ENCODE measurements at places on chromosomes 7 and 10.

DNA sequence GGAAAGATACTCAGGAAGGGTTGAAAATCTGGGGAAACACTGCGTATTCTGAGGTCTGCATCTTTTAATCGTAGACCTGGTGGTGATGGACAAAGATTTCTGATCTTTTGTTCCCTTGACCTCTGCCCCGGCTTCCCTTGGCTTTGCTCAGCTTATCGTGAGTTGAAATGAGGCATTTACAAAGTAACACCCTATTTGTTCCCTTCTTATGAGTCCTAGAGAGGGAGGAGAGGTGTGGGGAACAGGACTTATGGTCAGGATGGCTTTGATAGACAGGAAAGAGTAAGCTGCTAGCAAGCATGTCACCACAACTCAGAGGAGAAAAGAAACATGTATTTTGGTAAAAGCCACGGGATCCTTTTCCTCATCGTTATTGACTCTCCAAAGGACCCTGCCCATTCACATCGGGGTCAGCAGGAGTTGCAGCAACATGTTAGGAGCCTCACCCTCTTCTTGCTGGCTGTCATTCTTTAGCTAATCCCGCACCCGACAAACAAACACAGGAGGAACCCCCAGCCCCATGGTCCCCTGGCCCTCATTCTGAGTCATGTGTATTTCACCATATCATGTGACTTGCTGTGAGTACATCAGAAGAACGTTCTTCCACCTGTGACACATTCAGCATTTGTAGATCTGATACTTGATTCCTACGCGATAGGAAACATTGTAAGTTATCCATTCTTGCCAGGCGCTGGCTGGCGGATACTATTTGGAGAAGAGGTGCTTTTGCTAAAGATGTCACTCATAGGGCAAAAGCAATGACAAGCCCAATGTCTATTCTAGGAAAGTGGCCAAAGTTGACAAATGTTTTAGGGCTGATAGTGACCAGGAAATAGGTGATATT is 170.1 kb downstream of the RTKN2 start:
- DNase-seq, result no peak

DNA sequence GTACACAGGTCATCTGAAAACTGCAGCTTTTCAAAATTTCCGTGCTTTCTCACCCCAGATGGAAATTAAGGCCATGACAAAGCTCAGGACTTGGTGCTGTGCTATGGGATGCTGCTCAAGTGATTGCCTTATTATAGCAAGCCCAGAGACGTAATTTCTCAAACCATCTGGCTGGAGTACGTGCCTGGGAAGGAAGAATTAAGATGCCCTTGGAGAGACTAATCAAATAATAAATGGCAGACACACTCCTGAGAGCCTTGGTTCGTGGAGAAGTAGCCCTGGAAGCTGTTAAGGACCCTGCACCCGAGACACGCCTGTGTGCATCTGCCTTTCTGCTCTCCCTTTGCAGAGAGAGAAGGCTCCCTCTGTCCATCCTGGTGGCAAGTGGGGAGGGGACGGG is 38.3 kb upstream of the PRLHR start:
- no peak for DNase-seq

GRCh38 chr7:108136191-108136688 is 6.1 kb upstream of the LAMB4 start:
- no peak for DNase-seq

DNA sequence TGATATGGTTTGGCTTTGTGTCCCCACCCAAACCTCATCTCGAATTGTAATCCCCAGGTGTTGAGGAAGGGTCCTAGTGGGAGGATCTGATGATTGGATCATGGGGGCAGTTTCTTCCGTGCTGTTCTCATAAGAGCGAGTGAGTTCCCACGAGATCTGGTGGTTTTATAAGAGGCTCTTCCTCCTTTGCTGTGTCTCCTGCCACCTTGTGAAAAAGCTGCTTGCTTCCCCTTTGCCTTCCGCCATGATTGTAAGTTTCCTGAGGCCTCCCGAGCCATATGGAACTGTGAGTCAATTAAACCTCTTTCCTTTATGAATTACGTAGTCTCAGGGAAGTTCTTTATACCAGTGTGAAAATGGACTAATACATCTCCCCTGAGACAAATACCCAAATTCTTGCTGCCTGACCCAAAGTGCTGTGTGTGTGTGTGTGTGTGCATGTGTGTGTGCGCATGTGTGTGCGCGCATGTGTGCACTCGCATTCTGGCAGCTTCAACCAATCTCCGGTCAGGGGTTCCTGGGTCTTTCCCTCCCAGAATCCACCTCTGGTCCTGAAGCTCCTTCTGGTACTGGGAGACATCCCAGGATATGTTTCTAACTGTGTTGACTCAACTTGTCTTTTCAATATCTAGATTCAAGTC is 98.1 kb upstream of the LRRC4 start:
- DNase-seq, result no peak

- DNase-seq, result no peak
These were observed 680.2 kb upstream of the GHITM start for GRCh38 chr10:83459124-83459523.

DNA sequence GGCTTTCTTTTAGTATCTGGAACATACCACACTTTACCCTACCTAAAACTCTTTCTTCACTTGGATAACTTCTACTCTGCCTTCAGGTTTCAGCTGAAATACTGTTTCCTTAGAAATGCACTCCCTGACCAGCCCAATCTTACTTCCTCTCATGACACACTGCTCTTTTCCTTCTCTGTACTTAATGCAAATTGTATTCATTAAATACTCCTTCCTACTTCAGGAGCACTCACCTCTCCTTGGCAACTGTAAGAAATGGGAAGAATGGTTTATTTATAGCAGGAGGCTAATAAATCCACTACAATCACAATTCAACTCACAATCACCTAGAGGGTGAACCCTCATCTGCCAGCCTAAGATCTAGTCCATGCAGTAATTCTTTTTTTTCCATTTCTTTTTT is 15.2 kb downstream of the ZCWPW1 start:
- DNase-seq, result no peak

DNA sequence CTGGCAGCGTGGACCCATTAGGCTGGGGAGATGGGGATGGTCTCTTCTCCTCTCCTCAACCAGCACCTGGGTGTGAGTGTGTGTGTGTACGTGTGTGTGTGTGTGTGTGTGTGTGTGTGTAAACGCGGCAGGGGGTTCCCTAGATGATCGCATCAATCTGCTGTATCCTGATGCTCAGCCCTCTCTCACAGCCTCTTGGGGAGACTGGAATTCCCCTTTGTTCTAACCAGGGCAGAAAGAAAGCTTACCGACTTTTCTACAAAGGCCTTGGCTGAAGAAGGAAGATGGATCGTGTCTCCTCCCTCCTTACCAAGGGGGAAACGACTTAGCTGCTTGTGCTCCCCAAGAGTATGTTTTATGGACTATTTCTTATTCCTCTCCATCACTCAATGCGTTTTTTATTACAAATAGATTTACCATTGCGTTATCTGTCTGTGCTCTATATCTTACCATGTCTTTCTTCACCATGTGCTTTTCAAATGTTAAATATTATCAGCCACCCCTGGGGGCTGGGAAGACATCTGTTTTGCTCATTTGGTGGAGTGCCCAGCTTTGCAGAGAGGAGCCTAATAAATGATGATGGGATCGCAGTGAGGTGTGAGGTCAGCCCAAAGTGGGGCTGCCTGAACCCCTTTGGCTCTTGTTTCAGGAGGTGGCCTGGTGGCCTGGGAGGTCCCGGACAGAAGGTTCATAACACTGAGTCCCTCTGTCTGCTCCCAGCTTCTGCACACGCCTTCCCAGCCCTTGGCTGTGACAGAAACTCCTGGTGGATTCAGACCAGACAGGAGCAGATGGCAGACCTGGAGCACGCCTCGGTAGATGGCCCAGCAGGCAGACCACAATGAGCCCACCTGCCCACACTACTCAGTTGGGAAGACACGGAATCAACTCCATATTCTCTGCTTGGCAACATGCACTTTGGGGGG is 262.0 kb downstream of the PRPF18 start:
- DNase-seq, result no peak

DNA sequence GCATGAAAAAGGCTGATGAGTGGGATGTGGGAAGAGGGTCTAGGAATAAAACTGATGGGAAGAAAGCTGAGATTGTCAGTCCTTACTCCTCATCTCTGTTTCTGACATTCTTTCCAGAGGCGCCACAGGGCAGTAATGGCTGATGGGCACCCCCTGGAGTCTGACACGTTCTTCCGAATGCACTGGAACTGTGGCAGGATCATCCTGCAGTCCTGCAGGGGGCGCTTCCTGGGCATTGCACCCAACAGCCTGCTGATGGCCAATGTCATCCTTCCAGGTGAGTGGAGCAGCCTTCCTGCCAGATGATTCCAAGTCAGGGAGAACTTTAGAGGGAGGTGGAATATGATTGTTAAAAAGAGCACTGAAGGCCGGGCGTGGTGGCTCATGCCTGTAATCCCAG is 4.8 kb downstream of the FSCN3 start:
- no peak for DNase-seq

GRCh38 chr7:21261627-21262594 is 166.0 kb upstream of the SP4 start:
- peak; percentile 9 for DNase-seq

- DNase-seq, result no peak
These were observed 73.0 kb downstream of the ADCY1 start for GRCh38 chr7:45646996-45647825.

GRCh38 chr10:64039198-64039597 is 518.0 kb downstream of the REEP3 start:
- no peak for DNase-seq

DNA sequence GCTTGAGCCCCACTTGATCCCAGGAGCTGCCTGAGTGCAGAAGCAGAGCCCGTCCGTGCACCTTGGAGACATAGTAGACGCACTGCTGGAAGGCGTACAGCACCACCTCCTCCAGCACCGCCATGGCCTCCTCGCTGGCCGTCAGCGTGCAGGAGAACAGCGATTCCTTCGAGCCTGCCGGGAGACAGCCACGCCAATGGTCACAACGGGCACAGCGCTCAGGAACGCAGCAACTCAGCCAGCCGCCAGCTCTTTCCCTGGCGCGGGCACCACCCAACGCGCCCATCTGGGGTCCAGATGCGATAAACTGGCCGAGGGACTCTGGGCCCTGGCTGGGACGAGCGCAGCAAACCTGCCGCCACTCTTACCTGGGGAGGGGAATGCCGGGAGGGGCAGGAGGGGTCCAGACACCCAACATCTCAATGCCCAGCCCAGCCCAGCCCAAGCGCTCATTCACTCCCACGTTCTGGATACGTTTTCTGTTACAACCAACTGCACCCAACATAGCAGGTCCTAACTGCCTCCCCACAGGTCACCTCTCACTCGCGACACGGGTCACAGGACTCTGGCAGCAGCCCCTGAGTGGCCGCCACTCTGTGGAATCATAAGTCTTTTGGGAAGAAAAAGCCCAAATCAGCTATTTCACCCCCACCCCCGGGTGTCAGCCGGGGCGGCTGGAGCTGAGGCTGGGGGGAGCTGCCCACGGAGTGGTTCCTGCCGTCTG is 41.9 kb downstream of the AP5Z1 start:
- DNase-seq, result no peak

GRCh38 chr7:107854989-107855388 is 36.0 kb upstream of the DLD start:
- no peak for DNase-seq

DNA sequence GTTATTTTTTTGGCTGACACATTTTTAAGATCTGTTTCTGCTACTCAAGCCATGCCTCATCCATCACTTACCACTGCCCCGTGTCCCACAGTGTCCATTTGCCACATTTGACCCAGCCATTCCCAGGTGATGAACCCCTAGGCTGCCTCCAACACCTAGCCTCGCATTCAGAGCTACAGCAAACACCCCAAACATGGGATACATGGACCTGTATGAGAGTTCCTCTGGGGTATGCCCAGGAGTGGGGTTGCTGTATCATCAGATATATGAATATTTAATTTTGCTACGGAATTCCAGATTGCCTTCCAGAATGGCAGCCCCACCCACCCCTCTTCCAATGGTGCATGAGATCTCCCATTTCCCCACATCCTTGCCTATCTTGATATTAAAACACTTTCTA is 190.1 kb upstream of the RNF32 start:
- no peak for DNase-seq

- DNase-seq, result no peak
These were observed 75.2 kb downstream of the RNLS start for GRCh38 chr10:88507826-88508453.

GRCh38 chr10:12418000-12418399 is 68.7 kb downstream of the CAMK1D start:
- no peak for DNase-seq

DNA sequence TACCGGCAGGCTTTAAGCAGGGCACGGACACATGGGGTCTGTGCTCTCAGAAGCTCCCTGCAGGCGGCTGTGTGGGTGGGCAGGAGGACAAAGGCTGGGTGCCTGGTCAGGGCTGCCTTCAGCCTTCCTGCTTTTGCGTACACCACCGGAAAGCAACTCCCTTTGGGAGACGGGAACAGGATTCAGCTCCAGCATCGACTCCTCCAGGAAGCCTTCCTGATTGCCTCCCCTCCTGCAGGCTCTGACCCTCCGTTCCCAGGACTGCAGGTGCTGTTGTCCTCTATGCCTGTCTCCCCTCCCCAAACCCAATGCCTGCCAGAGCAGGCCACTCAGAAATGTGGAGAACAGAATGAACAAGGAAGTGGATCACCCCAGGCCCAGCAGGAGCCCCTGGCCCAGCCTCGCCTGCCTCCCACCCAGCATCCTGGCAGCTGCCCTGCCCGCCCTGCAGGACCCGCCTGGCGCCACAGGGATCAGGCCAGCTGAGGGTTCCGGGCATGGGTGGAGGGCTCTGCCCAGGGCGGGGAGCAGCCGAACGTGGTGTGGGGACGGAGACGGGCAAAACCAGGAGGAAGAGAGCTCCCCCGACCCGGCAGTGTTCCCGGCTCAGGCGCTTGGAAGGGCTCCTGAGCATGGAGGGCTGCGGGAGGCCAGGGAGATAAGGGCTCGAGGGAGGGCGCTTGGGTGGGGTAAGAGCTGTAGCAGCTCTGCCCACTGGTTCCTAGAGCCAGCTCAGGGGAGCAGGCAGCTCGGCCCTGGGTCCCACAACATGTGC is 6.2 kb upstream of the ELN start:
- DNase-seq, result no peak

- no peak for DNase-seq
These were observed 35.2 kb upstream of the HECW1 start for GRCh38 chr7:43077285-43077684.

GRCh38 chr10:122325235-122325634 is 49.3 kb upstream of the PLEKHA1 start:
- no peak for DNase-seq

Measured in stimulated activated CD8-positive, alpha-beta memory T cell treated with anti-CD3 and anti-CD28 coated beads, Interleukin-7, amount 100 ng/mL, for 24 hours (primary cell).